ENCODE measurements at places on chromosomes 3 and 15.

GRCh38 chr3:129961141-129961541 is 13.4 kb upstream of the TRH start:
- DNase-seq: peak; percentile 17

GRCh38 chr3:31002730-31003129 is 108.3 kb upstream of the GADL1 start:
- DNase-seq: no peak

GRCh38 chr3:123296261-123296660 is 94.5 kb downstream of the SEC22A start:
- DNase-seq: no peak

DNA sequence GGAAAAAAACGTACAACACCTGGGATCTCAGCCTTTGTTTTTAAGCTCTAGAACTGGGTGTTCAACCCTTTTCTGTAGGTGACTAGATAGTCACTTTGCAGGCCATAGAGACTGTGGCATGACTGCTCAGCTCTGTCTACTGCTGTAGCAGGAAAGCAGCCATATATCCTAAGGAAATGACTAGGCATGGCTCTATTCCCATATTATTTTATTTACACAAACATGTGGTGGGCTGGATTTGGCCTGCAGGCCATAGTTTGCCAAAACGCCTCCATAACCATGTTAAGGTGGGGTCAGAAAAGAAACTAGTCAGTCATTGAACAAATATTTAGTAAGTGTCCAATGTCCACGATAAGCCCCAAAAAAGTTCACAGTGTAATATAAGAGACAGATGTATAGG is 452.5 kb downstream of the MCTP2 start:
- DNase-seq: no peak

- no peak for DNase-seq
Measured at GRCh38 chr3:114974387-114974786, 172.7 kb downstream of the ZBTB20 start.

DNA sequence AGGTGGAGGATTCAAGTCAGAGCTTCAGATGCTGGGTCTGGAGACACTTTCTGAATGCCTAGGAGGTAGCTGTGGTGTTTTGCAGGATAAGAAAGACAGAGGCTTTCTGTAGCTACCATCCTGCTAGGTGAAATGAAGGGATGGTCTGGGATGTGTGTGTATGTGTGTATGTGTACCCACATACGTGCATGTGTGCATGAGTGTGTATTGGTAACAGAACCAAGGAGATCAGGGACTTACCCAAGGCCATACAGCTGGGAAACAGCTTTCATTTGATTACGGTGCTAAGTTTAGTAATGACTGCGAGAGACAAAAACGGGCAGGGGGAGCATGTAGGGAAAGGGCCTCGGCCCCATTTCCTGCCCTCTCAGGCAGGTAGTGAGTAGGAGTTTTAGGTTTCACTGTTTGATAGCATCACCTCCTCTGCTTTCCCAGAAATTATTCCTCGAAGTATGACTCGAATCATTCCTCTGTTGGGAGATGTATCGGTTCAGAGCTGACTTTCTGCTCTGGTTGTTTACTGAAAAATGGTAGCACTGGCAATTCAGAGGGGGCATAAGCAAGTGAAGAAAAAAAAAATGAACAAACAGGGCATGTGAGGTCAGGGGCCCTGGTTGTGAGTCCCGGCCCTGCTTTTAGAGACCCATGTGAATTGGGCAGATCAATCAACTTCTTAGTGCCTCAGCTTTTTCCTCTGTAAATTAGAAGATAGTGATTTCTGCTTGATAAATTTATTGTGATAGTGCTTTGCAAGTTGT is 130.7 kb downstream of the LPP start:
- no peak for DNase-seq

- no peak for DNase-seq
Measured at GRCh38 chr15:63038926-63039673, 3.4 kb upstream of the TPM1 start.

GRCh38 chr15:70379938-70380883 is 282.5 kb upstream of the TLE3 start:
- no peak for DNase-seq

DNA sequence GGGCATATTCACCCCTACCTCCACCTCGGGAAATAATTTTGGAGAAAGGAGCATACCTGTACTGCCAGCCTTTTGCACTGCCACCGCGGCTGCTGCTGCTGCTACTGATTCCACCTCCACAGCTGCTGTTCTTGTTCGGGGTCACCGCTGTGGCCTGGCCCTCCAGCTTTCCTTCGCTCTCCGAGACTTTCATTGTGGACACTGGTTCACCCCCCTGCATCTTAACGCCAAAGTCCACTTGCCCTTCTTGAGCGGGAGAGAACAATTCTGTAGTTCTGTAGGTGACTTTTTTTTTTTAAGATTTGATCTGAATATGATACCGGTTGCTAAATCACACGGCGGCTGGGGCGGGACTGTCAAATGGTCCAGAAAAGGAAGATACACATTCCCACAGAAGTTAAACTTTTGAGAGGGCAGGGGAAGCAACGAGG is 701 bp downstream of the OSBPL11 start:
- DNase-seq: no peak

DNA sequence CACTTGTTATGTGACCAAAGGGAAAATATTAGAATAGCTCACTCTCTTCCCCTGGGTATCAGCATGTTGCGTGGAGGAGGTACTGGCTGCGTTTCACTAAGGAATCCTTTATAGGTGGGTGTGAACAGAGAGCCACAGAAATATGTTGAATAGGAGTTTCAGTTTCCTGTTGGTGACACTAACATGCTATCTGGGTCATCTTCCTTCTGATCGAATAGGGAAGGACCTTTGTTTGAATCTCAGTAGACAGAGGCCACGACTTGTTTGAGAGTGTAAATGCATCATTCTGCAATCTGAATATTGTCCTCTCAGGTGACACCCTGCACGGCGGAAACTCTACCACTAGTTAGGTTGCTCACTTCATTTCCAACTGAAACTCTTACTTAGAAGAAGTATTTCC is 157.9 kb upstream of the SLC2A2 start:
- no peak for DNase-seq

- DNase-seq: no peak
Measured at GRCh38 chr3:156176048-156176447, 55.7 kb downstream of the KCNAB1 start.

DNA sequence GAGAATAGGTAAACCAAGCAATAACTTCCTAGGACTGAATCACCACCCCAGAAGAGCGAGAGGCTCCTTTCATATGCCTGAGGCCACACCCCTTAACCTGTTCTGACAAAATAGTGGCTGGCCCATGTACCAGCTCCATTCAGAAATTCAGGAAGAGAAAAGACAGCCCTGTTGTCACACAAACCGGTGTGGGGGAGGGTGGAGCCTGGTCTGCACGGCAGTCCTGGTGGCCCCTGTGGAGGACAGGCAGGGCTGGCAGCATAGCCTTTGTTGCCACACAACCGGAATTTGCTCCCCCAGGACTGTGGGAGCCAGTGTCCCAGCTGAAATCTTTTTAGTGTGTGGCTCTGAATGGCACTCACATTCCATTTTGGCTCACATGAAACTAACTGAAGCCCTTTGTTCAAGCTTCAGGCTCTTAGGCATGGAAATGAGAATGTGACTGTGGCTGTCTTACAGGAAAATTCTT is 23.8 kb downstream of the RLBP1 start:
- no peak for DNase-seq

GRCh38 chr3:54026543-54026942 is 95.8 kb upstream of the CACNA2D3 start:
- DNase-seq: no peak

- DNase-seq: no peak
Measured at GRCh38 chr3:28840976-28841376, 439.9 kb upstream of the RBMS3 start.

DNA sequence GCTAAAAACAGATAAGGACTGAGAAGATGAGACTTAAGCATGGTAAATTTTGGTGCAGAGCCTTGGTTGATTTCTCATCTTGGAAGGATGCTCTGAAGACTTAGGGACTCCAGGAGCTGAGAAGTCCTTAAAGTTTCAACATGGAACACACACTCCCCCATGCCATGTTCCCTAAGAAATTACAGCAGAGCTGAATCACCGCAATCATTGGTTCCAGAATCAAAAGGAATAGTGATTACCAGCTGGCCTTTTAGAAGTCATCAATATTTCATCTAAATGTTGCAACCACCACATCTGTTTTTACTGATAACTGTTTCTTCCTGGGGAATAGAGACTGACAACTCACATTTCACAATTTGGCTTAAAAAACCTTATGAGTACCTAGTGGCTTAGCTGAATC is 229.3 kb downstream of the MINAR1 start:
- DNase-seq: no peak

DNA sequence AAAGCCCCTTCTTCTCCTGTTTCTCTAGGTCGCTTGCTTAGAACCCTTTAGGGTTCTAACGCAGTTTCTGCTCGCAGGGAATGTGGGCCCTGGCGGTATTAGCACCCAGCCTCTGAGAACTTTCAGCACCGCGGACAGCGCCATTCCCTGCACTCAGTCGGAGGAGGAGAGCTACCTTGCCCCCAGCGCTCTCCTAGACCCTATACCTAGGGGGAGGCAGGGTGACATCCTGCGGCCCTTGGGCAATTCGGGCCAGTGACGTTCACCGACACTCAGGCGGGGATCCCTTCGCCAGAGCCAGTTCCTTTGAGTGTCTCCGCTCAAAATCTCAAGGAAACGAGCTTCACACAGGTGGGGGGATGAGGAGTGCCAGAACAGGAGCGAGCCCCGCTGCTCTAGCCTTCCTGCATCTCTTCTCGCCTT is 1.3 kb downstream of the SLC7A14 start:
- no peak for DNase-seq

DNA sequence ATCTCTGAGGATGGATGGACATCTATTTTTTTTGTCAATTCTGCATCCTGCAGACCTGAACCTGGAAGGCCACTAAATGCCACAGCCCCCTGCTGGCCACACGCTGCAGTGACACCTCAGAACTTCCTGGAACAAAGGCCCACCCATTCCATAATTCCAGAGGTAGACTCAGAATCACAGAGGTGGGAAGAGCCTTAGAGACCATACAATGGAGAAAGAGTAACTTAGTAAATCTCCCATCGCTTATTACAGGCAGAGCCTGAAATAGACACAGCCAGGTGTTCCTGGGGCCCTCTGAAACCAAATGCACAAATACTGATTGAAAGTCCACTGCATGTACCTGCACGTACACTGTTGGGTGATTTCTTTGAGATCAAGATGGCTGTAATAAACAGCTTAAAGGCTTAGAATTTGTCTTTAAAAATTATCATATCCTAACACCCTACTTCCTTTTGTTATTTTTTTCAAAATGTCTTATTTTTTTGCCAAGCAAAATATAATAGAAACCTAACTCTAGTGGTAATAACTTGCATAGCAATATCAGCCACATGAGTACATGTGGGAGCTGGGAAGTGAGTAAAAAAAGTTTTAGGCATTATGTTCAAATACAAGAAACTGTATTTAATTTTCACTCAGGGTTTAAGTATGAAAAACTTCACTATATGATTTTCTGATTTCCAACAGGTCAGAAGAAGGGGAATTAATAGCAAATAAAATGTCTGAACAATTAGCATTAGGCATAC is 62.7 kb downstream of the EOMES start:
- DNase-seq: peak; percentile 33

GRCh38 chr3:33833408-33834095 is 35.1 kb downstream of the PDCD6IP start:
- DNase-seq: peak; percentile 16

DNA sequence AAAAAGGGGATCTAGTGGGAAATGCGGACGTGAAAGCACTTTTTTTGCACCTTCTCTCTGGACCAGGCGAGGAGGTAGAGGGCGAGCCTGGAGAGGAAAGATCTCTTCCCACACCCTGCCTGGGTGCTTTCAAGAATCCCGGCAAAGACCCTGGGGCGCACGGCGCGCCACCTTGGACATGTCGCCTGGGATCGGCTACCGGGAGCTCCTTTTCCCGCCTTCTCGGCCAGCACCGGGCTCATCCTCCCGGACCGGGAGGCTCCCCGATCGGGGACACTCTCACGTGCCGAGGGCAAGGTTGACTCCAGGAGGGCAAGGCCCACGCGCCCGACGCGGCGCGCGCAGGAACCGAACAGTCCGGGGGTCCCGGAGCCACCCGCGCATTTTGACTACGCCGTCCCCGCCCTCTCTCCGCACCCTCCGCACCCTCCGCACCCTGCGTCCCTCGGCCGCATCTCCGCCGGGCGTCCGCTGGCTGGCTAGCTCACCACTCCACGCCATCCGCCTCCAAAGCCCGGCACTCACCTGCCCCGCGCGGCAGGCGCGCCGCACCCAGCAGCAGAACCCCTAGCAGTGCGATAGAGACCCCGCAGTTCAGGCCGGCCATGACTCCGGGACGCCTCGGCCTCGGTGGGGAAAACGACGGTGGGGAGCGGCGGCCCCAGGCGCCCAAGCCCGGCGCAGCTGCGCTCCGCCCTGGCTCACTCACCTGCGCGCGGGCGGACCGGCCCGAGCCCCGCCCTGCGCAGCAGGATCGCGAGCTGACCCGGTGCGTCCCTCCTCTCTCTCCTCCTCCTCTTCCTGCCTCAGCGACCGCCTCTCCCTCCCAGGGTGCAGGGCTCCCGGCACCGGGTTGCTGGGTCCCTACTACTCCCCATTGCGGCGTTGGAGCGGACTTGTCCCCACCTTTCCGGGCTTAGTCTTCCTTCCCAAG is at the start of gene CDCP1:
TSS of gene CDCP1 (minus strand) at position 698 of the 934 bp plus-strand sequence. CDS start at position 607, 91 bp downstream.
- no peak for DNase-seq

DNA sequence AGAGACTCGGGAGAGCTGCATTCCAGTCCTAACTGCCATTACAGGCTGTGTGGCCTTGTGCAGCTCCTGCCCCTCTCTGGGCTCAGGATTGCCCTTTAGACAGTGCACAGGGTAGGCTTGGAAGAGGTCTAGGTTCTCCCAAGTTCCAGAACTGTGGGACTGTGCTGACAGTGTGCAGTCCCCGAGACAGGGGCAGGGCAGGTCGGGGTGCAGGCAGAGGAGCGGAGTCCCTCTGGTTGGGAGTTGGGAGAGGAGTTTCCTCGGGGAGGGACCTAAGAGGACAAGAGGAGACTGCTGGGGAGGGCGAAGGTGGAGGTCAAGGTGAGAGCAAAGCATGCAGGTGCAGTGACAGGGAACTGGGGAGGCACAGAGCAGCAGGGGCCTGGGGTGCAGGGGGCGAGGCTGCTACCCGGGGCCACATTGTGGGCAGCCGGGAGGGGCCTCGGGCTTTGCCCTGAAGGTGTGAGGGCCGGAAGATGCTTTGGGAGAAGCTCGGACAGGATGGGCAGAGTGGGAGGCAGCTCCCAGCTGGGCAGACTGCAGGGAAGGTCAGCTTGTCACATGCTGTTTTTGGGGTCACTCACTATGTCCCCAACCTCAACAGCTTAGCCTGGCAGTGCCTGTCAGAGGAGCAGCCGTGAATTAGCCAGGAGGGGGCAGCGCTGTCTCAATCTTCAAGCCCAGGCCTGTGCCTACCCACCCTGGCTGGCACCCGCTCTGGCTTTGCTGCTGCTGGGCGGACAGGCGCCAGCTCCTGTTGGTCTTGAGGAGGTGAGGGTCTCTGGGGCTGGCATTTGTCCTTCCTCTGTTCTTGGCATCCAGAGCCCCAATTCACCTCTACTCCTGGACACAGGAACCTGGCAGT is 15.4 kb upstream of the CSPG4 start:
- DNase-seq: peak; percentile 36

All from MV-4-11 (cell line).